ENCODE measurements at places on chromosomes 2 and 18.

DNA sequence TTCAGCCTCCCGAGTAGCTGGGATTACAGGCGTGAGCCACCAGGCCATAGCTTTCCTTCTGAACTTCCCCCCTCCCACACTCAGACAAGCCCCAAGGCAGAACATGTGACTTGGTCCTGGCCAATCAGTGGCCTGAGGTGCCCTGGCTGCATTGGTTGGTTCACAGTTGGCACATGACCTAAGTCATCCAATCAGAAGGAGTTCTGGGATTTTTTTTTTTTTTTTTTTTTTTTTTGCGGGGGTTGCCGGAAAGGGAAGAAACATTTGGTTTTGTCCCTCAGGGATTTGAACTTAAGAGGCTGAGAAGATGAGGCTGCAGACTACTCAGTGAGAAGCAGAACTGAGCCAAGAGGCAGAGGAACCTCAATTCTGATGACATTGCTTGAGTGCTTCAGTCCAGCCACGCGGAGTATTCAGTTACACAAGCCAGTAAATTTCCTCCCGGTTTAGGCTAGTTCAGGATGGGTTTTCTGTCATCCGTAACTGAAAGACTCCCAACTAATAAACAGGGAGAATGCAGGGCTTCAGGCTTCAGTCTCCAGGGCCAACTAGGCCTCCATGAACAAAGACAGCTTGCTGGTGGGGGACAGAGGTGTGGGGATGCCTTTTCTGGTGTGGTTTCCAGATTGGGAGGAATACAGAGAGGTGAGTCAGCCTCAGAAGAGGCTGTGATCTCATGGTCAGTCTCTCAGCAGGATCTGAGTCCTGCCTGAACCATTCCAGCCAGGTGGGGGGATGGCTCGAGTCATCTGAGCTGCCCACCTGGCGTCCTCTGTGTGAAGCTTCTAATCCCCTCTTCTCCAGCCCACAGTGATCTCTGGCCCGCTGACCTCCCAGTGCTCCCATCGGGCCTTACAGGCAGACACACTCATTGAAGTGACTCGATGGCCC lies 9.2 kb downstream of the PTMA start:
- DNase-seq, result no peak

GRCh38 chr18:26637324-26637723 lies 89.0 kb upstream of the KCTD1 start:
- no peak for DNase-seq

- peak; percentile 39 for DNase-seq
Observed at GRCh38 chr2:222568865-222569264, 87.0 kb downstream of the FARSB start.

DNA sequence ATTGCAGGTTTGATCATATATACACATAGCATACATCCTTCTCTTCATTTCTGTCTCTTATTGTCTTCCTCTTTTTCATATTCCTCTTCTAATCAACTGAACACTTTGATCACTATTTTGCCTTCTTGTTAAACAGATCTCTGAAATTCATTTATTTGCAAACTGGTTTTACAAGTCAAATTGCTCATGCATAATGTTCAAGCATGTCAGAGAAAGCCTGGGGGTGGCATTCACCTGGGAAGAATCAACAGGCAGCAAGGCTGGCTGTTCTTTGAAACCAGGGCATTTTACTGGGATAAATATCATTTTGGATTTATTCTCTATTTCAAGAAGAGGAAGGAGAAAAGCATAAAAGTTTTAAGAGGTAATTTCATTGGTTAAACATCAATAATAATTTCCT lies 66.9 kb upstream of the LRATD1 start:
- no peak for DNase-seq

DNA sequence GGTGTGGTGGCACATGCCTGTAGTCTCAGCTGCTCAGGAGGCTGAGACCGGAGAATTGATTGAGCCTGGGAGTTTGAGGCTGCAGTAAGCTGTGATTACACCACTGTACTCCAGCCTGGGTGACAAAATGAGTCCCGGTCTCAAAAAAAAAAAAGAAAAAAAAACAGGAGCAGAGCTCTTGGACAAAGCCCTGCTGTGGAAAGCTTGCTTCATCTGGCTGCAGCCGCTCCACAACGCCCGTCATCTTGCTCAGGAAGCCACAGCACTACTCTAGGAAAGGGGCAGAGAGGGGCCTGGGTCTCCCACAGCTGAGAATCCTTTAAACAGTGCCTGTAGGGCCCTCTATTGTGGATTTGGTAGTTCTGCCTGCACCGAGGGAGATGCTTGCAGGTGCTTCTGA lies 11.0 kb downstream of the ATG4B start:
- no peak for DNase-seq

GRCh38 chr2:38539086-38539485 lies 63.6 kb downstream of the HNRNPLL start:
- DNase-seq, result no peak

DNA sequence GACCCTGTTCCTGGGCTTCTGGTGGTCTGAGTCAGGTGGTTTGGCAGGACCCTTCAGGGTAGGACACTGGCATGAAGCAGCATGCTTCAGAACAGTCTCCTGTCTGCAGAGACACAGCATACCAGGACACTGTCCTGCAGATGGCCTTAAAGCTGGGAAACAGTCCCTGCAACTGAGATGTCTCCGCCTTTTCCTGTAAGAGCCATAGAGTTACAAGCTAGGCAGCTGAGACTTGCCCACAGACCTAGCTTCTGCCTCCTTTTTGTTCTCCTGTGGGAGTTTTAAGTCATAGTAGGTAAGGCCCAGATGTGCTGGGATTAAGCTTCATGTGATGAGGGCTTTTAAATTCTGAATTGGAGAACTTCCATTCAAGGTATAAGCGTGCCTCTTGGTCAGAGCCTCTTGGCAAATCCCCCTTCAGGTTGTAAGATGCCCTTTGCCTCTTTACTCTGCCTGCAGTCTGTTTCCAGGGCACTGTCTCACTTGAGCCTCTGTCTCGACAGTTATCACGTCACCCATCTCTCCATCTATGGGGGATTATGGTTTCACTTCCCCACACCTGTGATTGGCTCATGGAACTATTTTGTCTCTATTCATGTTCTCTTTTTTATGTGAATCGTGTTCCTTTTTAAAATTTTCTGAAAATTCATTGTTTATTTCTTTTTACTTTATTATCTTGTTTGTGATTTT lies 51.8 kb downstream of the COA5 start:
- no peak for DNase-seq

DNA sequence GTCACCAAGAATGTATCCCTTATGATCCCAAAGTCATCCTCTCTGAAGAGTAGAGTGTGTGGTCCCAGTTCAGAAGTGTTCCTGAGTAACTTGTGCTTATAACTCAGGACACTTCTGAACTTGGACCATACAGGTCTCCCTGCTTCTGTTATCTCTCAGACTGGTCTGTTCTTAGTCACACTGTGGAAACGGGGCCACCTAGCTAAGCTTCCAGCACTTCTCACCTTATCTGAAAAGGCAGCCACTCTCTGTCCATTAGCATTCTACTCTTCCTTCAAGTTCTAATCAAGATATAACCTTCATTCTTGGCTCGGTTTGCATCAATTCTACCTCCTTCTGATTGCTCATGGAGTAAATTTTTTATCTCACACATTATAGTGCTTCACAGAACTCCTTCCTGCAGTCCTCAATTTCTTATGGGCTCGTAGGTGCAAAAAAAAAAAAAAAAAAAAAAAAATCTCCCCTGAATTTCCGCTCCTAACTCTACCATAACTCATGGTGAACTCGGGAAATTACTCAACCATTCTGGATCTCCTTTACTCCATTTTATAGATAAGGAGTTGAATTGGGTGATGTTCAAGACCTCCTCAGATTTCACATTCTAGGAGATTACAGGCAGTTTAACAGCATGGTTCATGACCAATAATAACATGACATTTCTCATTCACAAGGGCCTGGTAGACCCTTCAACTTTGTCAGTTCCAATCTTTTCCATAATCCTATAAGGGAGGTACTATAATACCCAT lies 108.4 kb downstream of the TACR1 start:
- DNase-seq, result no peak

GRCh38 chr2:177489719-177490301 lies 97.2 kb downstream of the AGPS start:
- no peak for DNase-seq

Measured in AG09319 (cell line).